Thoracic aorta (tissue), 2 donors: ENCODE measurements at places on chromosomes 2 and 18.

GRCh38 chr2:23380562-23381065, 4.4 kb upstream of the KLHL29 start:
- DNase-seq, result no peak

DNA sequence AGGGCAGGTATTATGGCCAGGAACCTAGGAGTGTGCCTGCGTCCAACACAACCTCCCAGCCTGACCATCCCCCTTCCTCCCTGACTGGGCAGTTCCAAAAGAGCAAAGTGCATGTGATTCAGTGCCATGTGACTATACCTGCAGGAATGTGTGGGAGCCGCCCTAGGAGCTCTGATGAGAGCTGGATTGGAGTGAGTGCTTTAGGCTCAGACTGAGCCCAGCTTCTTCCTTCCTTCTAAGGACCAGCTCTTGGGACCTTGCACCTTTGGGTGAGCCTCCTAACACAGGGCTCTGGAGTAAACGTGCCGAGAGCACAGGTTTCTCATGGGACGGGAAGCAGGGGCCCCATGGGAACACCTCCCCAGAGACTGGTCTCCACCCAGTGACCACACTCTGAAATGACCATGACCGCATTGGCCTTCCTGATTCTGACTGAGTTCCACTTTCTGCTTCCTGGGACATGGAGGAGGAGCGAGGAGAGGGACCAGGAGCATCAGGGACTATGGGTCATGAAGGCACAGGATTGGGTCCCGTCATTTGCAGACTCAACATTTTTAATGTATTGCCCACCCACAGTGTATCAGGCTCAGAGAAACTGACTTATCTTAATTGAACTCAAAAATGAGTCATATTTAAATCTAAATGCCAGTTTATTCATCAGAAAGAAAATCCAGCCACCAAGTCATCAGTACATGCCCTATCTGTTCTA, 87.8 kb upstream of the BCL2L11 start:
- DNase-seq, result no peak

DNA sequence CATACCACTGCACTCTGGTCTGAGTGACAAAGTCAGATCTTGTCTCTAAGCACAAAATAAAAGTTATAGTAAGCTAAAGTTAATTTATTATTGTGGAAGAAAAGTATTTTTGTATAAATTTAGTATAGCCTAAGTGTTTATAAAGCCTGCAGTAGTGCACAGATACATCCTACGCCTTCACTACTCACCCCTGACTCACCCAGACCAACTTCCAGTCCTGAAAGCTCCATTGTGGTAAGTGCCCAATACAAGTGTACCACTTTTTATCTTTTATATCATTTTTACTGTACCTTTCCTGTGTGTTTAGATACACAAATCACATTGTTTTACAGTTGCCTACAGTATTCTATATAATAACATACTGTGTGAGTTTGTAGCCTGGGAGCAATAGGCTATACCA, 57.5 kb downstream of the UBE2E3 start:
- DNase-seq, result no peak

GRCh38 chr2:152425765-152426727, 91.1 kb downstream of the FMNL2 start:
- DNase-seq, result no peak

DNA sequence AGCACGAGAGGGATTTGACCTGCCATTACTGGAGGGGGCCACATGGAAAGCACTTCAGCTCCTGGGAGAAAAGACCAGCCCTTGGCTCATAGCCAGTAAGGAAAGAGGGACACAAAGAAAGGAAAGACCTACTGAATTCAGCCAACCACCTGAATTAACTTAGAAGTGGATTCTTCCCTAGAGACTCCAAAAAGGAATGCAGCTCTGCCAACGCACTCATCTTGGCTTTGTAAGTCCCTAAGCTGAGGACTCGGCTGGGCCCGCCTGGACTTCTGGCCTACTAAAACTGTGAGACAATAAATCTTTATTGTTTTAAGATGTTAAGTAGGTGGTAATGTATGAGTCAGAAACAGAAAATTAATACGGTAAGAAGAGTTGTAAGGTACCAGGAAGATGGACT, 11.5 kb downstream of the ATF2 start:
- DNase-seq, result no peak

- no peak for DNase-seq
These were observed 1.2 kb downstream of the PPP1CB start for GRCh38 chr2:28752631-28753376.

DNA sequence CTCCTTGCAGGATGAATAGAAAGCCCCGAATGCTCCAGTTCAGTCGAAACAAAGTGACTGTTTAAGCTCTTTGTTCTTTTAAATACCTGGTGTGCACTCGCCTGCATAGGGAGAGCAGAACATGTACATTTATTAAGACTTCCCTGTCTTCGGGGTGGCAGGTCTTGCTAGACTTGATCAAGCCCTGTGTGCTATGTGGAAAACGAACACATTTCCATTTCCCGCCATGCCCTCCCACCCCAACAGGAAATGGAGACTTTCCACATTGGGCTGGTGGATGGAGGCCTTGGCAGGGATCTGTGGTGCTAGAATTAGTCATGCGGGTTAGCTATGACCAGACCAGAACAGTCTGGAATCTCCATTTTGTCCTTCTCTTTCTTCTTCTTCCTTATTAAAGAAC, 321.0 kb upstream of the THSD7B start:
- no peak for DNase-seq

GRCh38 chr2:230226051-230226551, 565 bp downstream of the SP140 start:
- no peak for DNase-seq
